Large intestine (tissue), 12 donors: ENCODE measurements at places on chromosomes 6 and 20. TPM values are rescaled to one million over a fixed set of nuclear protein-coding genes. Genes with fewer than 3 reads are reported as not detected.

GRCh38 chr20:59730722-59731121 is 126.4 kb downstream of the PHACTR3 start:
- no peak overlapping the region for H3K27ac ChIP-seq
- no peak overlapping the region for H3K4me3 ChIP-seq
- no peaks in the 10 kb centered on the region for H3K4me1 ChIP-seq
- no peaks in the 10 kb centered on the region for H3K36me3 ChIP-seq

ME1 gene
- polyA plus RNA-seq = 11.9 TPM

DNA sequence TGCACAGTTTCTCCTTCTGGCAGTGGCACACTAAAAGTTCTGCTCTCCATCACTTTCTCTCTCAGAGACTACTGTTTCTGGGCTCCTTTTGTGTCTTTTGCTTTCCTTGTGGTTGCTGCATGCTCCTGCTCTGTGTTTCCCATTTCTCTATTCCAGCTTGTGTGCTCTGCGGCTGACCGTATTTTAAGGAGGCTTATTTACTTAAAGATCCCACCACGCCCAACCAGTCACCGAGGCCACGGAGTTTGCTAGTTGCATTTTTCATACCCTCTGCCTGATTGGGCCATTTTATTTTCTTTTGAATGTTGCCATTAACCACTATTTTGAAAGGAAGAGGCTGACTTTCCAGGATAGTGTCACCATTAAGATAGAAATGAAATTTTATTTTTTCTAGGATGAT is 626.4 kb upstream of the MMS22L start:
- no peak overlapping the region for H3K27ac ChIP-seq
- H3K4me1 ChIP-seq = no peaks in the 10 kb centered on the region
- no peak for DNase-seq
- no peak overlapping the region for H3K4me3 ChIP-seq
- no peaks in the 10 kb centered on the region for H3K27me3 ChIP-seq
- no peaks in the 10 kb centered on the region for H3K36me3 ChIP-seq

ADGRG6 gene
- 41.8 TPM for polyA plus RNA-seq

MEI4 gene
- 0.09 TPM for polyA plus RNA-seq
